ENCODE measurements at places on chromosomes 2 and 18.

DNA sequence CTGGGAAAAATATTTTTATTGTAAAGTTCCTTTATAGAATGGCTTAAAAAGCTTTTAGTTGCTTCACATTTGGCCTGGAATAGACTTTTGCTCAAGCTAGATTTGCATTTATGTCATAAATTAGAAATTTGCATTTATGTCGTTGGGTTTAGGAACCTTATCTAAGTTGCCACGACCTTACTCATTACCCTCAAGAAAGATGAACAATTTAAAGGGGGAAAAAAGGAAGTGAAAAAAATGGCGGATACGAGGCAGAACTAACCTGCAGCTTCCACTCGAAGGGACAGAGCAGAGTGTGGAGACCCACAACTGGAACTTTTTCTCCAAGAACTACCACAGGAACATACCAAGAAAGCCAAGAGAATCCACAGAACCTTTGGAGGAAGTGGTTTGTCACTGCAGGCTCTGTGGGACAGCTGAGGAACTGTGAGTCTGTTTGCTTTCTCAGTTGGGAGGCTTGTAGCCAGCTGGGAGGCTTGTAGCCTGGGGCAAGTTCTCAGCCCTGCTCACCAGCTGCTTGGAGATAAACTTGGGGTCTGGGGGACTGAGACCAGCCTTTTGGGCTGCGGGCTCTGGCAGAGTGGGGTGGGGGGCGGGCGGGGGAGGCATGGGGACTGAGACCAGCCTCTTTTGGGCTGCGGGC, 349.9 kb upstream of the MEIS1 start:
- DNase-seq: no peak

DNA sequence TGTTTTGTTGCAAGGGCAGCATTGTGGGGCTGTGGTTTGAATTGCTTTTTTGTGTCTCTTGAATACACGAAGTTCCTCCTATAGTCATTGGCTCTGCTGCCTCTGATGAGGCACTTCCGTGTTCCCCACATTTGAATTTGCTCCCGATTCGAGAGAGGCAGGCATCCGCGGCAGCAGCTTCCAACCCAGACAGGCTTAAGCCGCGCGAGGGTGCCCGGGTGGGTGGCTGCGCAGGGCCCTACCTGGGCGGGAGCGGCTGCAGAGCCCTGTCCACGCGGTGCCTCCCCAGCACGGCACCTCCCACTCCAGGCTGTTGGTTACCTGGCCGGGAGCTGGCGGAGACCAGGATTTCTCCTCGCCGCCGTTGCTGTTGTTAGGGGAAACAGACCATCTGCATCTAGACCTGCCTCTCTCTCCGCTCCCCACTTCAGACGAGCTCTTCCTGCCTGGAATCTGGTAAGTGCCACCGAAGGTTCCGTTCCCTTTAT, 151.3 kb downstream of the NEDD4L start:
- no peak for DNase-seq

DNA sequence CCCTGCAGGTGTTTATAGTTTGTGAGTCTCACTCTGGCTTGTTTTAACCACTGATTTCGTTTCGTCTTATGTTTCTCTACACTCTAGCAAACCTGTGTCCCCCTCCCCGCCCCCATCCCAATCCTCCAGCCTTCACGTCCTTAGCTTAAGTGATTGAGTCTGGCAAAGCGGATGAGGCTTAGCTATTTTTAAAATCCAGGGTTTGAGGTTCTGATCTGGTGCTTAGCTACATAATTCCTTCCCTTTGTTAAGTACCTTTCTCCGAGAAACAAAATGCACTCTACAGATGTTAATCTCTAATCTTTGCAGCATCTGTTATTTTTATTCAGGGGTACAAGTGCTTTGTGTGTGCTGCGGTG, 7.8 kb downstream of the AGAP1 start:
- DNase-seq: no peak

GRCh38 chr2:4134551-4135550, 431.5 kb downstream of the DCDC2C start:
- DNase-seq: no peak

DNA sequence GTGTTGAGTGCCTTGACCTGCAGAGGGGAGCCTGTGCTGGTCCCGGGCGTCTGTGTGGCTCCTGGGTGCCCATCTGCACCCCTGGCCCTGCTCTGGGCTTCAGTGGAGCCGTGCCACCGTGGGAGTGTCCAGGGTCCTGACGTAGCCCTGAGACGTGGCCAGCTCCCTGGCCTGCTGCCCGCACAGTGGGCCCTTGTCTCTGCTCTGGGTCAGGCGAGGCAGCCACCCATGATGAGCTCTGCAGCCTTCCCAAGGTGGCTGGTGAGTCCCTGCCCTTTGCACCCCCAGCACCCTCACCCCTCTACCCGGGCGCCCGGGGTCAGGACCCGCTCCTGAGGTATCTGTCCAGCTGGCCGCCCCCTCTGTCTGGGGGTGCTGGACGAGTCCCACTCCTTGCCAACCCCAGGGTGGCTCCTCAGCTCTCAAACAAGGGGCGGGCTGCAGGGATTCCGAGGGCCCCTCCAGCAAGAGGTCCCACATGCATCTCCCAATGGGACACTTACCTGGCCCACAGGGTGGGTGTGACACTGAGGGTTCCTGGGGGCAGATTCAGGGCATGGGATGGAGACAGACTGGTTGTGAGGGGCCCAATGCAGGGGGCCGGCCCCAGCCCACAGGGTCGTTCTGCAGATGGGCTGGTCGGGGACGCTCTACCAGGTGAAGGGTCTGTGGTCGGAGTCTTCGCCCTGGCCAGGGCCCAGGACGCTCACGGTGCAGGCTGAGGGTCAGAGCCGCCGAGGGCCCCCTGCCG, 2.4 kb downstream of the NEU4 start:
- DNase-seq: no peak

- DNase-seq: no peak
Measured at GRCh38 chr18:80172056-80172455, 63.0 kb downstream of the ADNP2 start.

DNA sequence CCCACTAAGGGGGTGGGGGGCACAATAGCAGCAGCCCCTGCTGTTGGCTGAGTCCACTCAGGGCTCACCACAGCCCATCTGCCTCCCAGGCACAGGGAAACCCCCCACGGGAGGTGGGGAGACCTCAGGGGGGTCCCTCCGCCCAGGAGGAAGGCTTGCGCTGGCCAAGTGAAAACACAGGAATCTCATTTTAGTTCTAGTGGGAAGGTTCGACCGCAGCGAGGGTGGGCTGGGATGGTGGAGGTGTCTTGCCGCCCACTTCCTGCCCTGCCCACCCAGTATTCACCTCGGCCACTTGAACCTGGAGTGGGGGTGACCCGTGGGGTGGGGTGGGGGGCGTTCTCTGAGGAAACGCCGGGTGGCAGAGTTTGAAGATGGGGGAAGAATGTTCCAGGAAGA, 6.9 kb upstream of the BOK start:
- DNase-seq: no peak

DNA sequence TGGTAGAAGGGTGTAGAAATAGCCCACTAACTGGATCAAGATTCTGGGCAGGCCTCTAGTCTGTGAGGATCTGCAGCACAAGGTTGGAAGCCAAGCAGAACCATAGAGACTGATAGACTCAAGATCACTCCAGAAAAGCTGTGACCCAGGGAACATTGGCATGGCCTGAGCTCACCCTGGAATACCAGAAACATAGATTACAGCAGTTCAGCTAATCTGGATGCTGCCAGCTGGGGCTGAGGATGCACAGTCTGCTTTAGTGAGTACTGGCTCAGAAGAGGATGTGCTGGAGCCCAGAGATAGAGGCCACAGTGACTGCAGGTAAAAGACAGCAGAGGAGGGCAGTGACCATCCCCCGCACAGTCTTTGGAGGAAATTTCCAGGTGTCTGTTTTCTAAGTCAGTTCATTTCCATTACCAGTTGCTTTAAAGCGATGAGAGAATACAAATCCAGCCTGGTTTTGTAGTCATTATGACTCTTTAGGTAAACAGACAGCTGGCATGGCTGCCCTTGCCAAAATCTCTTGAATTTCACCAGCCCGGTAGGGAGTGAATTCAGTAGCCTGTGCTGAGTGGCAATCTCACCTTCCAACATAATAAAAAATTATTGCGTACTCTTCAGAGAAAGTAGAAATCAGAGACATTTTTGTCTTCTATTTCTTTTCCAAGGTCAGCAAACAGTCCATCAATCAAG, 119.2 kb downstream of the ANTXR1 start:
- no peak for DNase-seq

GRCh38 chr18:32469691-32470459, 807 bp downstream of the GAREM1 start:
- peak; percentile 16 for DNase-seq

DNA sequence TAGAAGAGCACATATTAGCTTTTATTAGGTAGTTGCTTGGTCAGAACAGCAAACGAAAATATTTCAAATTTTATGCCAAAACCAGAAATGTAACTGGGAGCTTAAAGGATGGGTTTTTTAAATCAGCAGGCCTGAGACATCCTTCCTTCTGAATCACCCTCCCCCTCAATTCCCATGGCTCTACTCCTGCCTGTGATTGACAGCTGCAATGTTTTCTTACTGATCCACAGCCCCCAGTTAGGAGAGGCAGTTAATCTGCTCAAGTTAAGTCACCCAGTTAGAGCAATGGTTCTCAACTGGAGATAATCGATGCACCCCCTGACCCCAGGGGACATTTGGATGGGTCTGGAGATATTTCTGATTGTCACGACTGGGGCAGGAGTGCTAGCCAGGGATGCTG, 24.9 kb downstream of the KCTD18 start:
- no peak for DNase-seq

- no peak for DNase-seq
Measured at GRCh38 chr2:234278556-234279255, 218.2 kb downstream of the ARL4C start.

- no peak for DNase-seq
Measured at GRCh38 chr2:36397728-36398413, 42.3 kb downstream of the CRIM1 start.

- no peak for DNase-seq
Measured at GRCh38 chr2:26666671-26667070, 25.5 kb upstream of the CIB4 start.

All from AG10803 (cell line).